Stimulated activated CD4-positive, alpha-beta T cell treated with anti-CD3 and anti-CD28 coated beads, Interleukin-1b, Interleukin-23, amount 100 ng/mL, for 1 hour (primary cell): ENCODE measurements at places on chromosomes 7 and 10.

- DNase-seq, result no peak
Measured at GRCh38 chr10:46516660-46517416, 39.6 kb downstream of the GPRIN2 start.

DNA sequence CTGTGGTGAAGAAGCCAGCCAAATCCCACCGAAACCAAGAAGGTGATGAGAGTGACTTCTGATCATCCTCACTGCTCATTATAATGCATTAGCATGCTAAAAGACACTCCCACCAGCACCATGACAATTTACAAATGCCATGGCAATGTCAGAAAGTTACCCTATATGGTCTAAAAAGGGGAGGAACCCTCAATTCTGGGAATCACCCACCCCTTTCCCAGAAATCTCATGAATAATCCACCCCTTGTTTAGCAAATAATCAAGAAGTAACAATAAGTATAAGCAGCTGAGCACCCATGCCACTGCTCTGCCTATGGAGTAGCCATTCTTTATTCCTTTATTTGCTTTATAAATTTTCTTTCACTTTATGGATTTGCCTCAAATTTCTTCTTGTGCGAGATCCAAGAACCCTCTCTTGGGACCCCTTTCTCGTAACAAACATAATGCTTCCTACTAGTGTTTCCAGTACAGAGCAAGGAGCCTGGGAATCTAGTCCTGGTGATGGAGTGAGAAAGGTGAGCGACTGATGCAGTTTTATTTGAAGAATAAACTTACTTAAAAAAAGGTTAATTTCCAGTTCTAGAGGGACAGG is 18.4 kb upstream of the EXOC6 start:
- no peak for DNase-seq

DNA sequence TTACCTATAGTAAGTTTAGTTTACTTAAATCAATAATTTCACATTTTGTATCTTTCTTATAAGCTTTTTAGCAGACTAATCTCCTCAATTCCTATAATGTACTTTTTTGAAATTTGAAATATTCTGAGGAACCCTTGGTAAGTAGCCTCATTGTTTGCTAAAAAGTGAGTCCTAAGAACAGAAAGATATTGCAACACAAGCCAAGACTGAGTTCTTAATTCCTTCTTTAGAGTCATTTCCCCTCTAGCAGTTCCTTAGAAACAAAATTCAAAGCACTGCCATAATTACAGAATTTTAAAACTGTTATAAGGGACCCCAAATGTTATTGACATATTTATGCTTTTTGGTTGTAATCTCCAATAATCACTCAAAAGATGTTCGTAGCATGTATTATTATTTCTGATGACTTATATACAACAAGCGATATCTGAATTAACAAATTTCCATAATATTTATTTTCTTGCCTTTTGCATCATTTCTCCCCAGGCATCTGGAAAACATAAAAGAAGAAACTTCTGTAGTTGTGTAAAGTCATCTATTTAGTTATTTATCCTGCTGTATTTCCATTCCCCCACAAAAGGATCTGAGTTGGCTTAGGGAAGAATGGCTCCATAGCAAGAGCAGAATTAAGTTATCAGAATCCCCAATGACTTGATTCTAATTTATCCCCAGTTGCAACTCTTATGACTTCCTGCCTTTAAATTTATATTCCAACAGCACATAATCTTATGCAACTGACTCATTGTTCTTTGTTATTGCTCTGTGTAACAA is 67.8 kb downstream of the TMEM26 start:
- no peak for DNase-seq

- no peak for DNase-seq
Measured at GRCh38 chr7:7104971-7105370, 77.4 kb upstream of the C1GALT1 start.

GRCh38 chr10:110436554-110437350 is 61.0 kb upstream of the DUSP5 start:
- DNase-seq, result no peak

GRCh38 chr10:110239892-110240291 is 32.5 kb downstream of the MXI1 start:
- no peak for DNase-seq

GRCh38 chr10:106557951-106558733 is 606.4 kb downstream of the SORCS1 start:
- no peak for DNase-seq

GRCh38 chr10:30364345-30365268 is 15.5 kb upstream of the MTPAP start:
- no peak for DNase-seq

- no peak for DNase-seq
Measured at GRCh38 chr7:18082169-18082568, 54.5 kb upstream of the PRPS1L1 start.

- DNase-seq, result no peak
Measured at GRCh38 chr7:148807436-148807835, 76.7 kb downstream of the EZH2 start.

- no peak for DNase-seq
Measured at GRCh38 chr10:67537906-67538305, 158.1 kb downstream of the CTNNA3 start.

DNA sequence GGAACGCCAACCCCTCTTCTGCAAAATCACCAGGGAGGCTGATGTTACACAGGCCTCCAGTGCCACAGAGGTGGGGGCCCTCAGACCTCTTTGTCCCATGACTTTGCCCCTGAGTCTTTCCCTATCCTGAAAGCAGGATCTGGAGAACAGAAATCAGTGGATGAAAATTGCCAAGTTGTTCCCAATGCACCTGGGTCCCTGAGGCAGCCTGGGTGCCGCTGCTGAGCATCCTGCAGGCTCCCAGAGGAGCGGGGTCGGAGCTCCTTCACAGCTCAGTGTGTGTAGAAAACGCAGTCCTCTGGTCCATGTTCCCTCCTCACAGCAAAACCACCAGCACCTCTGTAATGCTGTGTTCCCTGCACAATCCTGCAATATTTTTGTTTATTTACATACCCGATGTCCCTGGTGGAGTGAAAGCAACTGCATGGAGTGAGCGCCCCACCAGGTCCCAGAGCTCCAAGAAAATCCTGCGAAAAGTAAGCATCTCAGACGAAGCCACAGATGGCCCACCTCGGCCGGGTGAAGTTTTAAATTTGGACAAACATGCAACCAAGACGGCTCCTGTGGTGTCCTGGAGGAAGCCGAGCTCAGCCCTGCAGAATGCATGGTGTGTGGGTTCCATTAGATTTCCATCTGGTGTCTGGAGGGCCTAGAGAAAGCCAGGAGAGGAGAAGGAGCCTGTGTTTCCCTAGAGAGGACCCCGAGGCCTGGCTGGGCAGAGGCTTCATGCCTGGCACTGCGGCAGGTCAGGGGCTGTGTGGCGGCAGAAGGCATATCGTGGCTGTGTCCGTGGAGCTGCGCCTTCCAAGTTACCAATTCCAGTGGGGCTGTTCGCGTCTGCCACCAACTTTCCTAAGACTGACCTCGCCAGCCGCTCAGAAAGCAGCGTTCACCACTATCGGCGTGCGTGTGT is 235.2 kb downstream of the WDR37 start:
- no peak for DNase-seq

DNA sequence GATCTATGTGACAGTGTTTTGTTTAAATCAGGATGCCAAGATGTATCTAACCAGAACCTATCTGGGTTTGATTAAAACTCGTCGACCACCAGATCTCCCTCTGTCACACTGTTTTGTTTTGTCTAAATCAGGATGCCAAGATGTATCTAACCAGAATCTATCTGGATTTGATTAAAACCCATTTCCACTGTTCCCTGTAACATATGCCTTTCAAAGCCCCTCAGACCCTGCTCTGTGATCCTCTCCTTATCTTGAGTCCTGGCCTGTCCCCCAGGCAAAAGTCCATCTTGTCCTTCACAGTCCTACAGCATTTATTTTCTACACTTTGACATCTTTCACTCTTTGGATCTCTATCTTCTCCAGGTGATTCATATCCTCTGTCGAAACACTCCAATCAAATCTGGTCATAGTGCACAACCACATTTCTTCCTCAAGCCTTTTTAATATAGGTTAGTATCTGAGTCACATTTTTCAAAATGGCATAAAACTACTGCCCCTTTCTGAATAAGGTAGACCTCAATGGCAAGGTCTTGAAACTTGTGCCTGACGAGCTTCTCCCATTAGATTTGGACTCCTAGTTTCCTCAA is 32.5 kb downstream of the ERLIN1 start:
- DNase-seq, result no peak

GRCh38 chr10:118754556-118755423 is at the start of gene CACUL1:
TSS of gene CACUL1 (minus strand) at chr10:118754970. CDS start at chr10:118754762, 208 bp downstream.
- peak; percentile 97 for DNase-seq

- DNase-seq, result no peak
Measured at GRCh38 chr7:69062020-69062765, 536.1 kb upstream of the AUTS2 start.

DNA sequence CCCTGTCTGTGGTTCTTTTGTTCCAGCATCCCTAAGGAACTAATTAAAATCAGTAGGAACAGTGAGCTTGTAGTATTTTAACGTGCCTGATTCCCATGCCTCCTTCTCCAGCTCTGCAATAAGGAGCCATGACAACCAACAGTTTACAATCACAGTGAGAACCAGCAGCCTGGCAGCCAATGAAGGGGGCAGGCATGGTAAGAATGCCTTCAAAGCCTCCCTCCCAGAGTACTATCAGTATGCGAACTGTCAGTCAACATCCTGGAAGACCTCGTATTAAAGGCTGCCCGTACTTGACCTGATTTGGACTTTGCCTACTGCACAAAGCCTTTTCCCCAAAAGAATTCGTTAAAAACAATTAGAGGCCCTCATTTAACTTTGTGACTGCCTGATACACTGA is 7.7 kb downstream of the ZPBP start:
- no peak for DNase-seq

- no peak for DNase-seq
Measured at GRCh38 chr10:70544431-70545340, 57.9 kb downstream of the PRF1 start.

DNA sequence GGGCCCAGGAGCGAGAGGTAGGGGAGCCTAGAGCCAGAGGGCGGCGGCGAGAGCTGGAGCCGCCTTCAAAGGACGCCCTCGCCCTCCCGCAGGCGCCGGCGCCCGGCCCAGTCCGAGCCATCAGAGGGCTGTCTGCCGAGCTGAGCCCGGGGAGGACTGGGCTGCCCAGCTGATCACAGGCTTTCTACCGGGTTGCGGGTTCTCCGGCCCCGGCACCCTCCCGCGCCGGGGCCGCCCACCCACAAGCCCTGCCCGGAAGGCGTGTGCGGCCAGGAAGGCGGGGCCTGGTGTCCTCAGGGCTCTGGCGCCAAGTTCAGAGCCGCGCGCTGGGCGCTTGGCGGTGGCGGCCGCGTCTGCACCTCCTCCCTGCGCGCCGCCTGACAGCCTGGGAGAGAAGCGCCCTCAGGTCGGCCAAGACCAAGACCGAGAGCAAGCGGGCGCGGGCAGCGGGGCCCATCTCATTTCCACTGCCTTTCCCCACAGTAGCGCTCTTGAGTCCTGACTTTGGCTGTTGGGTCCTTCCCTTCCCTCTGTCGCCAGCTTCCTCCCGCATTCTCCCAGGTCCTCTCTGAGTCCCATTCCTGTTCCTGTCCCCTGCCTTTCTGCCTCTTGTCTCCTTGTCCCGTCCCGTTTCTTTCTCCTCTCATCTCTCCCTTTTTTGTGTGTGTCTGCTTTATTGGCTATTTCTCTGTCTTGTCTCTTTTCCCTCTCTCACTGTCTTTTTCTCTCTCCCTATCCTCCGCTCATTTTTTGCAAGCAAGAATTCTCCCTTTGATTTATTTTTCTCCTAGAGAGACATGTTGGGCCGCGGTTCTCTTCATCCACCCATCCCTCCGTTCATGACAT is 60.6 kb upstream of the MSMB start:
- no peak for DNase-seq

GRCh38 chr10:26368463-26368862 is 69.7 kb upstream of the APBB1IP start:
- no peak for DNase-seq

DNA sequence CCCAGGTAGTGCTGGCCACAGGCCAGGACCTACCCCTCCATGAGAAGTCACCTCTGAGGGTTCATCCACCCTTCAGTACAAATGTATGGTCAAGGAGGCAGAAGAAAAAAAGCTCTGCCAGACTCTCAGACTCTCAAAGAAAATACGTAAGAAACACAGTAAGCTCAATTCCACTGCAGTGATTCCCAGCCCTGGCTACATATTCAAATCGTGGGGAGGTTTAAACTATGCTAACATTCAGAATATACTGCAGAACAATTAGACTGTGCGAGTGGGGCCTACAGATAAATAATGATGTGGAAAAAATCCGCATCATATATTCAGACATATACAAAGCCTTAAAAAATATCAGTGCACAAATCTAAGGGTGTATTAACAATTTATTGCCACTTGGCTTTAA is 162.6 kb downstream of the ATE1 start:
- DNase-seq, result no peak

DNA sequence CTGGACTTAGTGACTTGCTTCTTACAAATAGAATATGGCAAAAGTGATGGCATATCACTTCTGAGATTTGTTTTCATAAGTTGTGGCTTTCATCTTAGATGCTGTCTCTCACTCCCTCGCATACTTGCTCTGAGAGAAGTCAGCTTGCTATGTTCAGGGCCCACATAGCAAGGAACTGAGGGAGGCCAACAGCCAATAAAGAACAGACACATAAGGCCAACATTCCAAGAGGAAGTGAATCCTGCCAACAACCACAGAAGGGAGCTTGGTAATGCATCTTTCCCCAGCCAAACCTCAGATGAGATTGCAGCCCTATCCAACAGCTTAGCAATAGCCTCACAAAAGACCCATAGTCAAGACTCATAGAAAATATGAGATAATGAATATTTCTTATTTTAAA is 39.2 kb upstream of the DMTF1 start:
- no peak for DNase-seq

DNA sequence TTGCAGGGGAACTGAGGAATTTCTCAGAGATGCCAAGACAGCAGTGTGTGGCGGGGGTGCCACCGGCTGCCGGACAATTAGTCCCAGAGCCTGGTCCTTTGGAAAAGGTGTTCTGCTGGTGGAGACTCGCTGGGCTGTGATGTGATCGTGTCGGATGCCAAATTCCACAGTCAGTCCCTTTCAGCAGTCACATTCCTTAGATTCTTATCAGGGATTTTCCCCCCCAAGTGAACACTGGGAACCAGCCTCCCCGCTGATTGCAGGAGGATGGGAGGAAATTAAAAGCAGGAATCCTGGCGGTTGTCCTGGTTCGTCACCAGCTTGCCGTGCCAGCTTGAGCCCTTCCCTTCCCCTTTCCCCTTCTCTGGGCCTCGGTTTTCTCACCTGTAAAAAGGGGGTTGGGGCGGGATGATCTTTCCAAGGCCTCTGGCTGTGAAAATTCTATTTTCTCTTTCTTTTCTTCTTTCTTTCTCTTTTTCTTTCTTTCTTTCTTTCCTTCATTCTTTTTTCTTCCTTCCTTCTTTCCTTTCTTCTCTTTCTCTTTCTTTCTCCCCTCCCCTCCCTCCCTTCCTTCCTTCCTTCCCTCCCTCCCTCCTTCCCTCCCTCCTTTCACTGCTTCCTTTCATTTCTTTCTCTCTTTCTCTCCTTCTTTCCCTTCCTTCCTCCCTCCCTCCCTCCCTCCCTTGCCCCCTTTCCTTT is 39.6 kb downstream of the COL26A1 start:
- no peak for DNase-seq

DNA sequence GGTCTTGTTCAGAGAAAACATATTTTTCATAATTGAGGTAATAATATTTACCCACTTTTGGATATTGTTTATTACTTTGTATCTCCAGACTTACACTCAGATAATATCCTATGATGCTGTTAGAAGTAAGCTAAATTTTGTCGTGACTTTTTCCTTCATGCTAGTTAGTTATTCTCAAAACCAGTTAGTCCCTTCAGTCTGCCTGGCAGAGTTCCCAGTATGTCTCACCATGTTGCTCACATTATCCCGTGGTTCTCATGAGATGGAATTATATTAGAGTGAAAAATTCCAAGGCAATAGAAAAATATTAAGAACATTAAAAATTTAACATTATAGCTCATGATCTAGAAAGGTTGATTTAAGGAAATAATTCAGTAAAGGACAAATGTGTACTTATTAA is 81.5 kb upstream of the SMIM30 start:
- DNase-seq, result no peak
